Activated T-helper 9 cell treated with anti-CD3 and anti-CD28 coated beads, Interleukin-2, amount 50 U/mL, for 16 hours (primary cell): ENCODE measurements at places on chromosomes 16 and 17.

- no peak for DNase-seq
These were observed 21.9 kb downstream of the PMM2 start for GRCh38 chr16:8819411-8820034.

- no peak for DNase-seq
These were observed 50.6 kb downstream of the RMI2 start for GRCh38 chr16:11395949-11396240.

- peak; percentile 19 for DNase-seq
These were observed 736 bp downstream of the CNP start for GRCh38 chr17:41967141-41967920.

- DNase-seq: no peak
These were observed 2.1 kb downstream of the SLC16A6 start for GRCh38 chr17:68288804-68289203.

GRCh38 chr16:83475108-83475507 is 332.7 kb upstream of the HSBP1 start:
- DNase-seq: no peak

GRCh38 chr17:21211825-21212479 is 2.0 kb downstream of the TMEM11 start:
- no peak for DNase-seq

GRCh38 chr17:74679374-74679773 is 33.3 kb downstream of the CD300LF start:
- DNase-seq: no peak

DNA sequence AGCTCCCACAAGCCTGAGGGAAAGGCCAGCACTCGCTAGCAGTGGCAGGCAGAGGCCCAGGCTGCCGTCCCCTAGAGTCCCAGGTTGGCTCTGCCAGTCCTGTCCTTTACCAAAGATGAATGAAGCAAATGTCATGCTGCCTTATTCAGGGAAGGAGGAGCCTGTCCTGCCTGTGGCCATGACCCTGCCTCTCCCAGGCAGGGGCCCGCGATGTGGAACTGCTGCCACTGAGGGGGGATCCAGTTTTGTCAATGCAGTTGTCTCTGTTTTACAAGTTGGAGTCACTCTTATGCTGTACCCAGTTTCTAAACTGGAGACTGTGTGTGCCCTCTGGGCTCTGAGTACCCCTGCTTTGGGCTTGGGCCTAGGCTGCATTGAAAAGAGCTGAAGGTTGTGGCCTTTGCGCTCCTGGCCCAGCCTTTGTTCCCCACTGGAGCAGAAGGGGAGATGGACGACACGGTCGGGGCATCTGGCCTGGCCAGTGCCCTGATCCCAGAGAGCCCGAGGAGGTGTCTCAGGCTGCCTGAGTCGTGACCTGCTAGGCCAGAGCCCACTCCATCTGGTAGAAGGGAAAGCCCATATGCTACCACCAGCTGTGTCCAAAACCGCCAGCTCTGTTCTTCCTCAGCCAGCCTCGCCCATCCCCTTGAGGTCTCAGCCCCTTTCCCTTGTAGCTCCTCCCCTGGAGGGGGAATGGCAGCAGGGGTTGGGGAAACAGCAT is 5.5 kb downstream of the LIMD2 start:
- DNase-seq: no peak

- DNase-seq: no peak
These were observed 28.0 kb downstream of the MYH13 start for GRCh38 chr17:10344816-10345215.

DNA sequence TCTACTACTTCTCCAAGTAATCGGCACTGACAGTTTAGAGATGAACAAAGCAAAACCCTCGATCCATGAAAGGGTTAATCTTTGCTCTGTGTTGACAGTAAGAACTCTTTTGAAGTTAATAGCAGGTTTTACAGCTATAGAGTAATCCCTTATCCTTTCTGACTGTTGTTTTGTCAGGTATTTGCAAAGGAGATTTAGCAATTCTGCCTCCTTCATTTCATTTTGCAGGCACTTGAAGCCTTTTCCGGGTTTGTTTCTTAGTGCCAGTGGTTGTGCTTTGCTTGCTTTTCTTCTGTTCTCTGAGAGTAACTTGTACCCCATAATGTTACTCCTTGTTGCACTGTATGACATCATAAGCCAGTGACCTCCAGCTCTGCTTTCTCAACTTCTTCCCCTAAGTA is 64.5 kb downstream of the TANGO6 start:
- DNase-seq: no peak

- peak; percentile 7 for DNase-seq
These were observed 23.3 kb downstream of the PHF12 start for GRCh38 chr17:28928061-28928460.

DNA sequence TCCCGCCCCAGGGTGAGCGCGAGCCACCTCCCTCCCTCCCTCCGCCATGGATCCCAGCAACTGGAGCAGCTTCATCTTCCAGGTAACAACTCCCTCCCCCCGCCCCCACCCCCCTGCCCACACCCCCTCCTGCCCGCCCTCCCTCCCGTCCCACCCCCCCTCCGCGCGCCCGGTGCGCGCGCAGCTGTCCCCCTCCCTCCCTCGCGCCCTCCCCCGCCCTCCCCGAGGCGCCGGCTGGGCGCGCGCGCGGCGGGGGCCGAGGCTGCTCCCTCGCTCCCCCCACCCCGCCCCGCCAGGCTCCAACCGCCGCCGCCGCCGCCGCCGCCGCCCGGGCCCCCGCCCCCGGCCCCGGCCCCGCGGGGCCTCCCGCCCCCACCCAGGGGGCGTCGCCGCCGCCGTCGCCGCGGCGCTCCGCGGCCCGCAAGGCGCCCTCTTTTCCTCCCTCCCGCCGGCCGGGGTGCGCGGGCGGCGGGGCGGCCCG is at the start of gene MAZ:
TSS of gene MAZ (plus strand) at position 431 of the 481 bp plus-strand sequence. CDS start 173 bp downstream, outside the sequence.
- DNase-seq: peak; percentile 66

GRCh38 chr16:48537275-48537674 is 72.7 kb downstream of the N4BP1 start:
- no peak for DNase-seq

DNA sequence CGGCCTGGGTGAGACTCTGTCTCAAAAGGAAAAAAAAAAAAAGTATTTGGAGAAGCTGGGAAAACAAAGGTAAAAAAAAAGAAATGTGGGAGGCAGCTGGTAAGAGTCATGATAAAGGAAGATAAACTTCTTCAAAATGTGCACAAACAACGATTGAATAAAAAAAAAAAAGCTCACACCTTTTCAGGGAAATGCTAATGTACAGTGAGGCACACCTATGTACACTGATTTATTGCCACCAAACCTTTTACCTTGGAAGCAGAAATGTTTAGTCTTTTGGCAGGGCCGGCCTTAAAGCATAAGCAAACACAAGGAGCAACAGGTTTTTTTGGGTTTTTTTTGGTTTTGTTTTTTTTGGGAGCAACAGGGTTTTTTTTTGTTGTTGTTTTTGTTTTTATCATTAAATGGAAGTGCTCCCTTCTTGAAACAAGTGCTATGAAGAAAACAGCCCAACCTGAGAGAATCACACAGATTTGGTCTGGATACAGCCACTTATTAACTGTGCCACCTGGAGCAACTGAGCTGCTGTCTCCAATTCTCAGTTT is 29.8 kb upstream of the KCNJ2 start:
- DNase-seq: no peak

DNA sequence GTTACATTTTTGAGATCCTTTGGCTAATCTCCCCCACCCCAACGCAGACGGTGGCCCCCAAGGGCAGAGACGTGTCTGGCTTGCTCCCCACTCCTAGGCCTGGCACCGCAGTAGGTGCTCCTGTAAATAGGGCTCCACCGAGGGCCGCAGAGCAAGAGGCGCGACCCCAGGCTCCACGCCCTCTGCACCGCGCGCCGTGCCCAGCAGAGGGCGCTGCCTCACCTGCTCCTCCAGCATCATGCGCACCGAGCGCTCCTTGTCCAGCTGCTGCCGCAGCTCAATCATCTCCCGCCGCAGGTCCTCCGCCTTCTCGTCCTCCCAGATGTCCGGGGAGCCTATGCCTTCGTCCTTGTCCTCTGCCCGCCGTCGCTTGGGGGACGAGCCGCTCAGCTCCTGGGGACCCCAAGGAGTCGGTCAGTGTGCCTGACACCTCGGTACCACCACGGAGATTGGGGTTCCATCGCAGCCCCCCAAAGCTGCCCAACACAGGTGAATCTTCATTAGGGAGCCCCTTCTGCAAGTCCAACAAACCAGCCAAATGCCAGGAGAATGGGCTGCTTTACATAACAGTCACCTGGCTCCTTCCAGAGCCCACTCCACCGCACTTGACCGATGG is 11.2 kb downstream of the TFAP4 start:
- DNase-seq: no peak

- no peak for DNase-seq
These were observed 123.5 kb downstream of the PRKCA start for GRCh38 chr17:66425756-66426396.

GRCh38 chr16:83626676-83627075 is 181.1 kb upstream of the HSBP1 start:
- no peak for DNase-seq

GRCh38 chr17:74842599-74843351 is 16.9 kb downstream of the GRIN2C start:
- no peak for DNase-seq

DNA sequence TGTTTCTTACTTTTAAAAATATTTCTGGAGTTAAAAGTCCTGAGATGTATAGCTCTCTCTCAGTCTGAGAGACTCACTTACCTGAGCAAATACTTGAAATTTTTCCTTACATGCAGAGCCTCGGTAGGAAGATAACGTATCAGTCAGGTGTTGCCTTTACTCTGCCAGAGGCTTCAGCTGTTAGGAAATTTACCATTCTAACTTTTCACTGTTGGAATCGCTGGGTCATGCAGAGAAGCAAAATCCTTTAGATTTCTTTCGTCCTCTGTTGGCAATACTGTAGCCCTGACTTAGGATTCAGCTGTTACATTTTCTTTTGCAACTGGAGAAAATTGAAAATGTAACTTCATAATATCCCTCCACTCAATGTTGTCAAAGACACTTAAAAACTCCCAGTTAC is 20.0 kb upstream of the KCNJ16 start:
- no peak for DNase-seq

- no peak for DNase-seq
These were observed 159.3 kb downstream of the TRIM37 start for GRCh38 chr17:58947411-58947810.

DNA sequence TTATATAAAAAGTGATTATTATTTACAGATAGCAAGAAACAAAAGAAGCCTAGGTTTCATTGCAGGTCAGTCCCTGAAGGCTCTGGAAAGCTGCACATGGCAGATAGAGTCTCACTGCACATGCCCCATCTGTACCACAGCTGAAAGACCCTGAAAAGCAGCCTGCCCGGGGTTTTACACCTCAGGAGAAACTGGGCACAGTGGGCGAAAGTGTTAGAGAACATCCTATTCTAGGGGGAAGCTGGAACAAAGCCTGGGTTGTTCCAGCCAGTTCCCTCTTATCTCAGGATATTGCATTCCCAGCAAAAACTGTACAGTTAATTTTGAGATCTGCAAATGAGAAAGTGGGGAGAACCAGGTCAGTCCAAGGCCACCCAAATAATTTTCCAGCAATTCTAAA is 419.7 kb downstream of the CNTNAP4 start:
- DNase-seq: no peak

- no peak for DNase-seq
These were observed 248.4 kb downstream of the C16orf95 start for GRCh38 chr16:87068762-87069150.

GRCh38 chr16:56538331-56538730 is 18.5 kb upstream of the BBS2 start:
- no peak for DNase-seq

GRCh38 chr17:30296499-30297080 is 4.8 kb upstream of the BLMH start:
- no peak for DNase-seq

DNA sequence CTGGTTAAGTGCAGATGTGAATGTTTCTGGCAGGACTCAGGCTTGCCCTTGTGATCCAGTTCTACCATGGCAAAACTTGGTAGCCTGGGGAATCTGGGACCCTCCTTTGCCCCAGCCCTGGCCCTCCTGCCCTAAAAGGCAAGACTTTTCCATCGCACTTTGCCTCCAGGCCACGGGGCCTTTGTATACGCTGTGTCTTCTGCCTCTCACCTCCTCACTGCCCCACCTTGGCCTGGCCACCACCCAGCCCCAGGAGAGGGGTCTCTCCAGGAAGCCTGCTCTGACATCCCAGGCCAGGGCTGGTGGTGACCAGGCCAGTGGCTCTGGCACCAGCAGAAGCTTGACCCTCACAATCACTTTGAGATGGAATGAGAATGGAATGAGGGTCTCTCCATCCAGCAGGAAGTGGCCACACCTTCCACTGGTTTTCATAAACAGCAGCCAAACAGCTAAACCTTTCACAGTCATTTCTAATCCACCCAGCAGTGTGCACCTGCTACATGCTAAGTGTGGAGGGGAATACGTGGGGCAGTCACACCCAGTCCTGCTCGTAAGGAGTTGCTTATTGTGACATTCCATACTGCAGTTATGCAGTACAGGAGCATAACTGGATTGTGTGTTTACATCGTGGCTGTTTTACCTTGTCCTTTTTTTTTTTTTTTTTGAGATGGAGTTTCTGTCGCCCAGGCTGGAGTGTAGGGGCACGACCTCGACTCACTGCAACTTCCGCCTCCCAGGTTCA is 1.6 kb upstream of the MRPL38 start:
- no peak for DNase-seq

- no peak for DNase-seq
These were observed 185.9 kb downstream of the CDK5R1 start for GRCh38 chr17:32672711-32673110.

- no peak for DNase-seq
These were observed 1.7 kb downstream of the KSR1 start for GRCh38 chr17:27457731-27458523.

DNA sequence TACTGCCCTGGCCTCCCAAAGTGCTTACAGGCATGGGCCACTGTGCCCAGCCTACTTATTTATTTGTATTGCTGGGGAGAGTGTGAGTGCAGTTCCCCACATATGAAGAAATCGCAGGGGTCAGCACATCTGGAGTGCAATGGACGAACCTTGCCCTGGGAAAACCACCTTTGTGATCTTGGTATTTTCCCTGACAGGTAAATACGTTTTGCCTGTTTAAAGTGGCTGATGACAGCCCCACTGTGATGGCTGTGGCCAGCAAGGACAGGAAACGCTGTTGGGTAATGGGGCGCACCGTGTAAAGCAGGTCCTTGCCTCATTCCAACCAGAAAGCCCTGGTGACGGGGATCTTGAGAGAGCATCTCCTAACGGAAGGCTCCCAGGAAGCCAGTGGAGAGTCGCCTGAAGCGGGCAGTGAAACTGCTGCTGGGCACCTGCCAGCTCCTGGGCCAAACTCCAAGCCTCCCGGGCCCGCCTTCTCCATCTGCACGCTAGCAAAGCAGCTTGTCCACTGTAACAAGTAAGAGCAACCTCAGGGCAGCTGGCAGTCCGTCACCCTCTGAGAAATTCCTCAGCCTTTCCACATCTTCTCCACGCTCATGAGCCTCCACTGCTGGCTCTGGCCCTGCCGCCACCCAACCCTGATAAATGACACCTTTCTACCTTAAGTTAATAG is 17.5 kb downstream of the EMC8 start:
- DNase-seq: no peak
